ENCODE measurements at places on chromosomes 3 and 15.

DNA sequence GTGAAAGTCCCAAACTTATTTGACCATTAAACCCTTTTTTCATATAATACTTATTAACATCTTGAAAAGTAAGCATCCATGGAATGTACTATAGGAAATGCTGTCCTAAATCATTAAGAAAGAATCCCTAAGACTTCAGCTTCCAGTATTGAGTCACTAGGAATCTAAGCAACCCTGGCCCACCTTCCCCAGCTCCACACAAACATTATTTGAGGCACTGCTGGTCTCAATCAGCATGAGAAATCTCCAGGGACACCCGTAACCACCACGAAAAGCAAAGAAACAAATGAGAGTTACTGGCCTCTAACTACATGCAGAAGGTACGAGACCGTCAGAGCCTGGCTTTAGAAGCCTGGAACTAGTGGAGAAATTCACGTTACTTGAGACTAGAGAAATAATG, 68.2 kb downstream of the POLQ start:
- no peak for DNase-seq

- DNase-seq: no peak
Measured at GRCh38 chr3:55177749-55178148, 249.9 kb upstream of the LRTM1 start.

GRCh38 chr3:185420762-185421161, 57.8 kb downstream of the MAP3K13 start:
- DNase-seq: no peak

DNA sequence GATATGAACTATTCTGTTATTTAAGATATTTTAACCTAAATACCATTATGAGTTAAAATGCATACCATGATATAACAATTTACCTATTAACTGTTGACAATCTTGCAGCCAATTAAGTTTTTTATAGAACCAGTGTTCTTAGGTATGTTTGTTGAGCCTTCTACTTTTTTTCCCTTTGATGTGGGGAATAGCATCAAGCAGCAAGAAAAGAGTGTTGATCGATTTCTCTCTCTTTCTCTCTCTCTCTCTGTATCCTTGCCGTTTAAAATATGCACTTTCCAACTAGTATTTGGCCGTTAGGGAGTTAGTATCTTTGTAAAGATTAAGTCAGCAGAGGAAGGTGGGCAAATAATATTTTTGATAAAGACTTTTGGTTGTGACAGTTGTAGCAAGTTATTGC, 5.9 kb downstream of the CHD2 start:
- DNase-seq: no peak

GRCh38 chr15:76058714-76059319, 968 bp upstream of the TMEM266 start:
- no peak for DNase-seq

DNA sequence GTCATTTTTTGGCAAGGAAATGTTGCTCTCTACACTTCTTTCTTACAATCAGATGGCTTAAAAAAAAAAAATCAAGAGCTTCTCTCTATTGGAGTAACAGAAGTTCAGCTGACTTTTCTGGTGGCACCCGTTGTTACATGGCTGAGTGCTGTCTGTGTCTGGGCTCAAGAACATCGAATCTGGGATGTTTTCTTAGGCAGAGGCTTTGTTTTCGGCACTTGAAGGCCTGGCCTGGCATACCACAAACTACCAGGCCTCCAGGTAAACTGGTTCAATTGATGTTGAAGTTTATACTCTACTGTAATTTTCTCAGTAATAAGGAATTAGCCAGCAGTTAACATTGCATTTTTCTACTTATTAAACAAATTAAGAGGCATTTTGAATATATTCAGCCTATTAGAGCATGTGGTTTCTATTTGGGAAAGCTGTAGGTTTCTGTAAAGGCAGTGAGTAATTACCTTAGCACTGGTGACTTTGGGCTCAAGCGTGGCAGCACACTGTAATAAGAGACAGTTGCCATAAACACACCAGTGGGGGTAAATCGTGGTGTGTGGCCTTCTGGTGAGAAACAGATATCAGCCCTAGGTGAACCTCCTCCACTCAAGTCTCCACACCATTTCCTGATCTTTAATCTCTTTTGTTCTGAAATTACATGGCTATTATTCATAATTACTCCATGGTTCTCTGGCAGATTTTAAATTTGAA, 544.7 kb downstream of the MECOM start:
- no peak for DNase-seq

- no peak for DNase-seq
Measured at GRCh38 chr3:131036986-131037385, 10.3 kb downstream of the NEK11 start.

All from SHP77 treated with DMSO at 0.1 percent for 48 hours (cell line).